ENCODE measurements at places on chromosomes 1 and 21. TPM values are rescaled to one million over a fixed set of nuclear protein-coding genes. Genes with fewer than 3 reads are reported as not detected.

DNA sequence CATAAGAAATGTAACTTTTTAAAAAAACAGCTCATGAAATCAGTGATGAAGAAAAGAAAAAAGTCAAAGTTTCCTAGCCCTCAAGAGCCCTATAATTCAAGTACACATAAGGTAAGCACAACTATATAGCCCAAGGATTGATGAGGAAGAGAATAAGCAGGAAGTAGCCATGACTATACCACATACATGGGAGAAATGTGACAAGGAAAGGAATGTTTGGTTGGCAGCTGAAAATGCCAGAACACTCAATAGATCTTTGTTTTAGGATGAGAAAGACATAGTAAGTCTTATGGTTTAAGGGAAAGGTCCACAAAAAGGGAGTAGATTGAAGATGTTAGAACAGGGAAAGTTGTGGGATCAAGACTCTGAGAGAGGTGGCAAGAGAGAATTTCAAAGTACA, 5.7 kb downstream of the DOCK7 start:
- no peak for DNase-seq

DNA sequence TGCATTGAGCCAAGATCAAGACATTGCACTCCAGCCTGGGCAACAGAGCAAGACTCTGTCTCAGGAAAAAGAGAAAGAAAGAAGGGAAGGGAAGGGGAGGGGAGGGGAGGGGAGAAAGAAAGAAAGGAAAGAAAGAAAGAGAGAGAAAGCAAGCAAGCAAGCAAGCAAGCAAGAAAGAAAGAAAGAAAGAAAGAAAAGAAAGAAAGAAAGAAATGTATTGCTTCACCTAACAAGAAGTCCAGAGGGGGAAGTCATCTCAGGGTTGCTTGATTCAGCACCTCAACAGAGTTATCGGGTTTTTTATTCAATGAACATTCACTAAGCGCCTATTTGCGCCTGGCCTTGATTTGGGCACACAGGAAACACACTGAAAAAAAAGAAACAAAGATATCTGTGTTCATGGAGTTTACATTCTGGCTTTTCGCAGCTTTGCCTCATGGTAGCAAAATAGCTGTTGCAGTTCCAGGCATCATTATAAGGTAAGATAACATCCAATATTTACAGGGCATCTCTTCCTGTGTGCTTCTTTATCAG, 8.2 kb upstream of the RCSD1 start:
- no peak for DNase-seq

DNA sequence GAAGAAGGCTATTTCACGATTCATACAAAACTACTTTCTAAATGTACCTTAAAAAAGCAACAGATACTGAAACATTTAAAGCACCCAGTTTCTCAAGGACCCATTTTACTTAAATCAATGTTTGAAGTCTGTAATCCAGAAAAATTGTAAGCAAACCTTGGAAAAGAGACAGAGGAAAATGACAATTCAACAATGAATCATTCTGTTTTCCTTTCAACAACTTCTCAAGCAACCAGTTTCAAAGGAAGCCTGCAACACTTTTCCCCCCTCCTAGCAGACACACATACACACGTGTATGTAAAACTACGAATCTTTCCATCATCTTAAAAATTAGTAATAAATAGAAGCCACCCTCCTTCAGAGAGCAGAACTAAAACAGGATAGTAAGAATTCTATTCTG, 1.2 kb downstream of the RERE start:
- peak; percentile 20 for DNase-seq

DNA sequence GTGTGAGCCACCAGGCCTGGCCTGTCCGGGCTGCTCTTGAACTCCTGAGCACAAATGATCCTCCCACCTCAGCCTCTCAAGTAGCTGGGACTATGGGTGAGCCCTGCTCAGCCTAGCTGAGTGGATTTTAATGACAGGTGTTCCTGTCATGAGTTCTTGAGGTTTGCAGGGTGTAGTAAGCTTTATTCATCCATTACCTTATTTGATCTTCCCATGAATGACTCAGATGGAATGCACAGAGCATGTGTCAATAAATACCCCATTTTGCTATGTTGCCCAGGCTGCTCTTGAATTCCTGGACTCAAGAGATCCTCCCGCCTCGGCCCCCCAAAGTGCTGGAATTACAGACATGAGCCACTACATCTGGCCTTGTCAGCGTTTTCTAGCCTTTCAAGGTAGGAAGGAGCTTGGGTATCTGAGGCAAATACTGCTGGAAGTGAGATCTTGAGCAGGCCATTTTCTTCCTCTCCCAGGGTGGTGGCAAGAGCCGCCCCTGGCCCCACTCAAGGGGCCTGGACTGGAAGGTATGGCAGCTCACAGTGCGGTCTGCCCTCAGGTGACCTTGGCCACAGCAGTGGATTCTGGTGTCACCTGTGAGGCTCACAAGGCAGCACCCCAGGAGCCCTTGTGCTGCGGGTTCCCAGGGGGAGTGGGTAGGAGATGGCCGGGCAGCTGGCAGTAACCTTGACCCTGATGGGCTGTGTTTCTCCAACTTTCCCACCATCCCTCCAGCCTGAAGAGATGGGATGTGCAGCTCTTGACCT, 20.0 kb downstream of the PIK3CD start:
- DNase-seq = no peak

GRCh38 chr1:46394108-46394871, at the start of gene FAAH:
TSS of gene FAAH (plus strand) at chr1:46394317. CDS start at chr1:46394349, 32 bp downstream.
- peak; percentile 55 for DNase-seq

GRCh38 chr1:240621249-240621648, 9.3 kb upstream of the GREM2 start:
- DNase-seq = no peak

DNA sequence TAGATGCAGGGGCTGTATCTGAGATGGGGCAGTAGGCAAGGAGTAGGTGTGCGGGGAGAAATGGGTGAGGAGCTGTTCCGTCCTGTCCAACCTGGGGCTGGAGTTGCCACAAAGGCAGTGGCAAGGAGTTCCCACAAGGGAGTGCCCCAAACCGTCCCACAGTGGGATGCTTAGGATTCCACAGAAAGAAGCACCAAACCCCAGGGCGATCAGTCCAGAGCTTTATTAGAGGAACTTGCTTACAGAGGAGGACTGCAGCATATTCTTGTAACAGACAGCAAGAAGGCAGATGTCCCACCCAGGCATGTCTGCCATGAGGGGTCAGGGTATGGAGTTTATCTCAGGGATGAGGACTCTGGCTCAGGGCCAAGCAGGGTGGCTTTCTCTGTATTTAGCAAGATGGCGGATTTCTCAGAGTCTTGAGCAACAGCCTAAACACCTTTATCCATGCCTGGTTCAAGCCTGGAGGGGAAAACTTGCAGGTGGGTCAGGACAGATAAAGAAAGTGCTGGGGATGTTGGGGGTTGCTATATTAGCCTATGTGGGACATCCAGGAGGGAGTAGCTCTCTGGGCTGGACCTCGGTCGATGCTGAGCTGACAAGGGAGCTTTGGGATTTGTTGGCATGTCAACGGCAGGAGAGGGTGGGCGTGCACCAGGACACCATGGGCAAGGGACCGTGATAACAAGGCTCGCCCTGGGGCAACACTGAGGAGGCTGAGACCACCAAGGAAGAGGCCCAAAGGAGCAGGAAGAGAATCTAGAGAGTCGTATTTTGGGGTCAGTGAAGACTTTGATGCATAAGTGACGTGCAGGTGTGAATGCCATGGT, 32.8 kb downstream of the OBSCN start:
- no peak for DNase-seq

DNA sequence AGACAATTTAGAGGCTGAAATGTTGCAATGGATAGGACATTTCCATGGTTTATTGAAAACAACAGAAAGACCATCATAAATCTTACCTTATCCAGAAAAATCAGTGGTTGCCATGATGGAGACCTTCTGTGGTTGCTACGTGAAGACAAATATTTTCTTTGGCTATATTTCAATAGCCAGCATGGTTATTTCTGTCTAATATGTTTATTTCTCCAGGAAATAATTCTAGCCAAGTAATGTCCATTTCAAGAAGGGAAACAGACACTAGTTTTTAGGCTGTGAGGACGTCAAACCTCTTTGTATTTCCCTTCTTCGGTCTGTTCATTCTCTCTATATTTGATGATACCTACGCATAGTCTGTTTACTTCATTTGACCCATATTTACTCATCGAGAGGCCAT, 49.2 kb upstream of the NFASC start:
- DNase-seq = no peak

GRCh38 chr1:153922972-153923925, at the start of gene GATAD2B:
TSS of gene GATAD2B (minus strand) at chr1:153922972. CDS start at chr1:153828347, 94,625 bp downstream.
- DNase-seq = peak; percentile 99

- peak; percentile 85 for DNase-seq
Measured at GRCh38 chr1:55931081-55931940, 648.1 kb downstream of the PLPP3 start.

- no peak for DNase-seq
Measured at GRCh38 chr1:1833916-1834325, 55.7 kb upstream of the NADK start.

DNA sequence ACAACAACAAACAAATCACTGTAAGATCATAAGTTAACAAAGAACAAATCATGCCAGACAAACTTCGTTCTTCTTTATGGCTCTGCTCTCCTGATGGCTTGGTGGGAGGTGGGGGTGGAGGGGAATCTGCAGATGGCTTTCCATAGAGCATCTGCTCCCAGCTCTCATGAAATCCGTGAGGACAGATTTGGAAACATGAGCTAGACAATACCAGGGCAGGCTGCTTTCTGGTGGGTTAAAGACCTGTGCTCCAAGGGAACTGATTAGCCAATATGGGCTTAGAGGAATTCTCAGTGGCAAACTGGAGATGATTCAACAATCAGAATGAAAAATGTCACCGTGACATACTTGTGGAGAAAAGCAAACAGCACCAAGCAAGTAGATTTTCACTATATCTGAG, 69.4 kb upstream of the TLR5 start:
- peak; percentile 14 for DNase-seq

DNA sequence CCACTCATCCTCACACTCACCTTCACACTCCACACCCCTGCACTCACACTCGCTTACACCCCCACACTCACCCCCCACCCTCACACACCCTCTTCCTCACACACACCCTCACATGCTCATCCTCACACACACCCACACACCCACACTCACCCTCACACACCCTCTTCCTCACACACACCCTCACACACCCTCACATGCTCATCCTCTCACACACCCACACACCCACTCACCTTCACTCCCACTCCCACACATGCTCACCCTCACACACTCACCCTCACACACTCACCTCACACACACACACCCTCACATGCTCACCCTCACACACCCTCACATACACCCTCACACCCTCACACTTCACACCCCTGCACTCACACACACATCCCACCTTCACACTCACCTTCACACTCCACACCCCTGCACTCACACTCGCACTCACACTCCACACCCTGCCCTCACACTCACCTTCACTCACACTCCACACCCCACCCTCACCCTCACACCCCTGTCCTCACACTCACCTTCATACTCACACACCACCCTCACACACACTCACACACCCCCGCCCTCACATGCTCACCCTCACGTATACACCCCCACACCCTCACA, 42.6 kb upstream of the EDN2 start:
- DNase-seq = no peak

- DNase-seq = no peak
Measured at GRCh38 chr1:147236959-147237791, 5.3 kb upstream of the CHD1L start.

DNA sequence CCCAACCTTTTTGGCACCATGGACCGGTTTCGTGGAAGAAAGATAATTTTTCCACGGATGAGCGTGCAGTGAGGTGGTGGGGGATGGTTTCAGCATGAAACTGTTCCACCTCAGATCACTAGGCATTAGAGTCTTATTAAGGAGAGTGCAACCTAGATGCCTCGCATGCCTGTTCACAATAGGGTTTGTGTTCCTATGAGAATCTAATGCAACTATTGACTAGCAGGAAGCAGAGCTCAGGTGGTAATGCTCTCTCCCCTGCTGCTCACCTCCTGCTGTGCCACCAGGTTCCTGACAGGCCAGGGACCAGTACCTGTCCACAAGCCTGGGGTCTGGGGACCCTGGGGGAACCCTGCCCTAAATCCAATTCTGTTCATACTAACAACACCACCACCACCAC, 377.8 kb downstream of the OLFM3 start:
- DNase-seq = no peak

DNA sequence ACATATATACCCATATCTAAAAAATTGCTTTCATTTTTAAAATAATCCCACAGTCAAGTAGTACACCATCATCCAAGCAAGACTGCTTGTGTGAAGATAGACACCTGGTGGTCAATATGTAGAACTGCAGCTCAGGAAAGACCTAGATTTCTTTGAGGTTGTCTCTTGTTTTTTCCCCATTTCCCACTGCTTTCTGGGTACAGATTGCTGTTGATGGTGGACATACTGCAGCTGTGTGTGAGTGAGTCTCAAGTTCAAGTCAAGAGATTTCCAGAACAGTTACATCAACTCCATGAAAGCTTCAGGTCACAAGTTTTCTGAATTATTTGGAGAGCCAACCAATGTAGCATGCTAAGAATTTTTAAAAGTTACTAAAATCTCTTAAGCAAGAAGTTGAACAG, 306.4 kb downstream of the DUSP10 start:
- peak; percentile 46 for DNase-seq

DNA sequence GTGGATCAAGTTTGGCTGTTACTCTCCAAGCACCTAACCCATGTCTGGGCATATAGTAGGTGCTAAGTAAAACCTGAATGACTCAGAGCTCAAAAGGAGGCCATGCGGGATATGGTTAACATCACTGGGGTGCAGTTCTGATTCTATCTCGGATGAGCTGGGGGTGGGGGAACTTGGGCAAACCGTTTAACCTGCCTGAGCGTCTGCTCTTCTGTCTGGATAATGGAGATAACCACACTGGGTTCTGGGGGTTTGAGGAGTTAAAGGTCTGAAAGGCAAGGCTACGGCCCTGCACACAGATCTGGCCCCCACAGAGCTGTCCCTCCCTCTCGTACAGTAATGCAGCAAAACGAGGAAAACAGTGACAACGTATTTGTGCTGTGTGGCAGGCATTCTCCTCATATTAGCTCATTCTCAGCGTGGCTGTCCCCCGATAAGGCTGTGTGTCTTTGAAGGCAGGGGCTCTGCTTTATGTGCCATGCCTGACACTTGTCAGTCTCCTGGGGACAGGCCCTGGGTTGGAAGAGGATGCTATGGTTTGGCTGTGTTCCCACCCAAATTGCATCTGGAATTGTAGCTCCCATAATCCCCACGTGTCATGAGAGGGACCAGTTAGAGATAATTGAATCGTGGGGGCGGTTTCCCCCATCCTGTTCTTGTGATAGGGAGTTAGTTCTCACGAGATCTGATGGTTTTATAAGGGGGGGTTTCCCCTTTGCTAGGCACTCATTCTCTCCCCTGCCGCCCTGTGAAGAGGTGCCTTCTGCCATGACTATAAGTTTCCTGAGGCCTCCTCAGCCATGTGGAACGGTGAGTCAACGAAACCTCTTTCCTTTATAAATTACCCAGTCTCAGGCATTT, 6.8 kb upstream of the ALDH4A1 start:
- no peak for DNase-seq

- no peak for DNase-seq
Measured at GRCh38 chr1:33122483-33123178, 41.7 kb downstream of the AZIN2 start.

Gene DNAH14
- polyA plus RNA-seq = 5.2 TPM

Gene PLPP3
- 123 TPM for polyA plus RNA-seq

Gene LAD1
- polyA plus RNA-seq = not detected

Gene SYPL2
- polyA plus RNA-seq = 200 TPM

Gene CCDC190
- 2.8 TPM for polyA plus RNA-seq

Gene DMBX1
- polyA plus RNA-seq = not detected

Gene IVL
- not detected for polyA plus RNA-seq

Gene SLC44A3
- polyA plus RNA-seq = 6.0 TPM

Gene COL16A1
- polyA plus RNA-seq = 76.0 TPM

Gene TNFRSF8
- 0.16 TPM for polyA plus RNA-seq

Gene CBR3
- polyA plus RNA-seq = 3.6 TPM

Gene SLC25A34
- 7.8 TPM for polyA plus RNA-seq

Gene ATP1A4
- 5.1 TPM for polyA plus RNA-seq

Measured in muscle of arm (tissue), 14 donors.